Right cardiac atrium (tissue), 5 donors: ENCODE measurements at places on chromosomes 16 and 17. TPM values are rescaled to one million over a fixed set of nuclear protein-coding genes. Genes with fewer than 3 reads are reported as not detected.

The PLXDC1 gene
- 13.0 TPM for polyA plus RNA-seq

The ANKRD13B gene
- 5.0 TPM for polyA plus RNA-seq

The KRT9 gene
- not detected for polyA plus RNA-seq

The TP53TG3B gene
- not detected for polyA plus RNA-seq

The DRC3 gene
- 1.5 TPM for polyA plus RNA-seq

The CTRB2 gene
- 0.14 TPM for polyA plus RNA-seq

The SOST gene
- 1.6 TPM for polyA plus RNA-seq

The MMP28 gene
- polyA plus RNA-seq: 9.2 TPM
